ENCODE measurements at places on chromosomes 5 and 9. TPM values are rescaled to one million over a fixed set of nuclear protein-coding genes. Genes with fewer than 3 reads are reported as not detected.

Gene THBS4
- total RNA-seq, result 1.1 TPM

Gene LVRN
- 0.28 TPM for total RNA-seq

Gene C5orf52
- not detected for total RNA-seq

Gene MARCOL
- 8.3 TPM for total RNA-seq

Gene NTNG2
- total RNA-seq, result 4.6 TPM

Gene GAPT
- total RNA-seq, result not detected

Gene IL13
- total RNA-seq, result not detected

Gene DMRT2
- under 0.01 TPM for total RNA-seq

Gene TCOF1
- total RNA-seq, result 7.8 TPM

Gene GMCL2
- total RNA-seq, result not detected

Gene ORM2
- total RNA-seq, result not detected

Gene NAIP
- total RNA-seq, result 2.0 TPM

Gene SLCO4C1
- not detected for total RNA-seq

Gene EDIL3
- 18.2 TPM for total RNA-seq

Gene TMC1
- total RNA-seq, result 0.43 TPM

Gene AGXT2
- not detected for total RNA-seq
